ENCODE measurements at places on chromosomes 13 and 19.

DNA sequence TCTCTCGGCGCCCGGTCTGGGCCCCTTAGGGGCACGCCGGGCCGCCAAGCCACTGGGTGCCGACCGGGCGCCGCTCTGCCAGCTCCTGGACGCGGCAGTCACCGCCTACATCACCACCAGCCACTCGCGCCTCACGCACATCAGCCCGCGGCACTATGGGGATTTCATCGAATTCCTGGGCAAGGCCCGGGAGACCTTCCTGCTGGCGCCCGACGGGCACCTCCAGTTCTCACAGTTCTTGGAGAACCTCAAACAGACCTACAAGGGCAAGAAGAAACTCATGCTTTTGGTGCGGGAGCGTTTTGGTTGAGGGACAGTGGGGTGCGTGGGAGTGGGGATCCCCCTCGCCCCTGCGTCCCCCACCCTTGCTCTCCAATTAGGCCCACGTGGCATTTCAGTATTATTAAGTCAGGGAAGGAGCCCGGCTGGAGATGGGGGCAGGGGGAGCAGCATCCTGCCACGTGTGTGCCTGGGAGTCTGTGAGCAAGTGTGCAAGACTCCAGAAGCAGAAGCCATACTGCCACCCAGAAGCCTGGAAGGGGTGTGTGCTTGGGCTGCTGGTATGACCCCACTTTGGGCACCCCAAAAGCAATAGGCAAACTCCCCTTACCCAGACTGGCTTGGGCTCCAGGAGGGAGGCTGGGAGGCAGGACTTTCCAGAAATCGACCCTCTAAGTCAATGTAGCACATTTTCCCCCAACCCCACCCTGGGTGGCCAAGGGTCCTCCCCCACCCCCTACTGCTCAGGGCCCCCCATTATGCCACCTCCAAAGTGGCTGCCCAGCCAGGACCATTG, 35.7 kb downstream of the ZSWIM4 start:
- H3K27me3 ChIP-seq: no peaks in the 10 kb centered on the region
- H3K27ac ChIP-seq: peak overlapping the region; percentile 100
- DNase-seq: no peak
- peaks cover 3% of the 10 kb centered on the region for H3K36me3 ChIP-seq

GRCh38 chr13:96696389-96696900, 297.8 kb downstream of the OXGR1 start:
- H3K4me1 ChIP-seq: no peaks in the 10 kb centered on the region
- no peaks in the 10 kb centered on the region for H3K36me3 ChIP-seq
- H3K4me3 ChIP-seq: no peak overlapping the region
- H3K27me3 ChIP-seq: no peaks in the 10 kb centered on the region

DNA sequence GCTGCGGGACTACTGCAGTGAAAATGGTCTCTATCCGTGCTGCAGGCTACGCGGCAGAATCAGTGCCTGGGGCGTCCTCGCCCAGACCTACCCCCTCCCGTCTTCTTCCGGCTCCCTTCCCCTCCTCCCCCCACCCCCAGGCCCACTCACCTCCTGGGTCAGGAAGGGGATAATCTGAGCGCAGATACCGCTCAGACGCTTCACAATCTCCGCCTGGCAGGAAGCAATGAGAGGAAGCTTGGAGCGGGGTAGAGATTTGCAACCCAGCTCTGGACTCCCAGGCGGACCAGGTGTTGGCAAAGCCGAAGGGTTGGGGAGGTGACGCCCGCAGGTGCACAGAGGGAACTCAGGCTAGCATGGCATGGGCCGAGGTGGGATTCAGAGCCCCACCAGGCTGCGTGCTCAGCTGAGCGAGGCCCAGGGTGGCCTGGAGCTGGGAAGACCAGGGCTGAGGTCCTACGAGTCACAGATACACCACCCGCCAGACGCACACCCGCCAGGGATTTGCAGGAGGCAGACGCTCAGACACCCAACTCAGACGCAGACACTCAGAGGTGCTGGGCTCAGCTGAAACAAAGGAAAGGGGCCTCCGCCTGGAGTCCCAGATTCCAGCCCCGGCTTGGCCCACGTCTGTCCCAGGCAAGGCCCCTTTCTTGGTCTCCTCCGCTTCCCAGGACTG, 4.1 kb downstream of the TLE2 start:
- H3K4me1 ChIP-seq: peaks cover 15% of the 10 kb centered on the region
- H3K36me3 ChIP-seq: no peaks in the 10 kb centered on the region
- no peak overlapping the region for H3K4me3 ChIP-seq
- H3K27ac ChIP-seq: no peak overlapping the region

DNA sequence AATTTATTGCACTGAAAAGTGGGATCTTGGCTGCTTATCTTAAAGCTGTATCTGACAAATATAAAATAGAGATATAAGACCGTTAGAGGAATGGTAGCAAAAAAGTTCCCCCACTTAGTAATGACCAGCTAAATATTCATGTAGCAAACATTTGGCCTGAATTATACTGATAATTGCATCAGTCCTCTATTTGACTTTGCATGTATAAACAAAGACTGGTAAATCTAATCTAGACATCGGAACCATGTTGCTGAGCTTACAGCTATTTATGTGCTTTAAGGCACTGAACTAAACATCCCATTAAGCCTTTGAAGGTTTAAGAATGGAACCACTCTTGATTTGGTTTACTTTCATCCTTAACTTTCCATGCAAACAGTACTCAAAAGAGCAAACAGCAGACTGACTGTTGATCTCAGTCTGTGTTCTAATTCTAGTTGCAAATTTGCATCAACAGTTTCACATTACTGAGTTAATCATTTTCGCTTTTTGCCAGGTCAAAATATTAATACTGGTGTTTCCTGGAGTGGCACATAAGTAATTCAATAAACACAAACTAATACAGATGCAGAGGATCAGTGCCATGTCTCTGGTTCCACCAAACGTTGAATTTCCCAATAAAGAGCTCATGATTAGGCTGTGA, 203.5 kb upstream of the HTR2A start:
- no peak for DNase-seq
- H3K4me1 ChIP-seq: no peaks in the 10 kb centered on the region
- H3K4me3 ChIP-seq: no peak overlapping the region
- peaks cover 13% of the 10 kb centered on the region for H3K27me3 ChIP-seq
- no peak overlapping the region for H3K27ac ChIP-seq
- no peaks in the 10 kb centered on the region for H3K36me3 ChIP-seq
